NCI-H1105 treated with DMSO at 0.1 percent for 48 hours (cell line): ENCODE measurements at places on chromosomes 7 and 10.

- no peak for DNase-seq
Observed at GRCh38 chr10:50622706-50623662, 772 bp downstream of the SGMS1 start.

GRCh38 chr10:30709229-30709628 lies 79.7 kb upstream of the LYZL2 start:
- no peak for DNase-seq

DNA sequence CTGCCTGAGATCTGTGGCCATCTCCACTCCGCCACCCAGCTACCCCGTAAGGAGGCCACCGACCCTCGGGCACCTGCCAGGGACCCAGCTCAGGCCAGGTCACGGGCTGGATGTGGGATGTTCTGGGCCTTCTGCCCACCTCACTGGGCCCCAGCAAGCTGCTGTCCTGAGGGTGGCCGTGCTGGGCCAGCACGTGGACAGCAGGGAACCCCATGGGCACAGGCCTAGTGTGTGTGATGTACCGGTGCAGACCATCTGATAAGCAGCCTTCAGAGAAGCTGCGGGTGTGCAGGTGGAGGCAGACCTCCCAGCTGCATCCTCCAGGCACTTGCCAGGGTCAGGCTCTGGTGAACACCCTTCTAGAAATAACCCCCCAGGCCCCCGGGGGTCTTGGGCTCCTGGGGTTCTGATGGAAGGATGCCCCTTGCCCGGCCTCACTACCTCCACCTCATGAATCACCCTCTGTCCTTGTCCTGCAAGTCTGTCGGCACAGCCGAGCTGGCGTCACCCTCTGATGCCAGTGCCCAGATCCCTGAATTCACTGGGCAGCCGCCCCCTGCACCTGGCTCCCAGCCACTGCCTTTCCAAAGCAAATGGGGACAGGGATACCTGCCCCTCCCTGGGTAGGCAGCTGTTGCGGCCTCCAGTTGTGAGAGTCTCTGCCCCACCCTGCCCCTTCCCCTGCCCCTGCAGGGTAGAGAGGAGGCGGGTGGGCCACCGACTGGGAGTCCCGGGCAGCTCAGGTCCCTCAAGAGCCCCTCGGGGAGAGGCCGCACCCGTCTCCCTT lies 139.8 kb downstream of the FAM53B start:
- no peak for DNase-seq

GRCh38 chr10:114905450-114905849 lies 32.5 kb upstream of the TRUB1 start:
- DNase-seq, result no peak

DNA sequence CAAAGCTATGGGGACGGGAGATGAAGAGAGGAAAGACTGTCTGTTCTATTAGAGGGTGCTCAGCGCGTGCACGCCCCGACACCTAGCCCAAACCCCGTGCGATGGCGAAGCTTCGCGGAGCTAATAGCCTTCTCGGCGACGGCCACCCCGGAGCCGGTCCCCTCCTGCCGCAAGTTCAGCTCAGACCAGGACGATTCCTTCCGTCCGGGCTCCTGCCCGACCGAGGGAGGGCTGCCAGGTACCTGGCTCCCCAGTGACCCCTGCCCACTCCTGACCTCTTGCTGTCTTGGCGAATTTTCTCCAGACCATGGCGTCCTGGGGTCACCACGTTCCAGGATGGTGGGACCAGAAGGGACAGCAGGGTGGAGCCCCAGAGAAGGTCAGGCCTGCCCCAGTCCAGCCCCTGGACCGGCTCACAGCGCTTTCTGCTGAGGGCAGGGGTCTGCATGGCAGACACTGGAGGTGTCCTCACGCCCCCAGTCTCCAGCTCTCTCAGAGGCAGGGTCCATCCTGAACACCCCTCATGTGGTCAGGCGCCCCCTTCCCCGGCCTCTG lies 36.7 kb downstream of the UNCX start:
- DNase-seq, result no peak

DNA sequence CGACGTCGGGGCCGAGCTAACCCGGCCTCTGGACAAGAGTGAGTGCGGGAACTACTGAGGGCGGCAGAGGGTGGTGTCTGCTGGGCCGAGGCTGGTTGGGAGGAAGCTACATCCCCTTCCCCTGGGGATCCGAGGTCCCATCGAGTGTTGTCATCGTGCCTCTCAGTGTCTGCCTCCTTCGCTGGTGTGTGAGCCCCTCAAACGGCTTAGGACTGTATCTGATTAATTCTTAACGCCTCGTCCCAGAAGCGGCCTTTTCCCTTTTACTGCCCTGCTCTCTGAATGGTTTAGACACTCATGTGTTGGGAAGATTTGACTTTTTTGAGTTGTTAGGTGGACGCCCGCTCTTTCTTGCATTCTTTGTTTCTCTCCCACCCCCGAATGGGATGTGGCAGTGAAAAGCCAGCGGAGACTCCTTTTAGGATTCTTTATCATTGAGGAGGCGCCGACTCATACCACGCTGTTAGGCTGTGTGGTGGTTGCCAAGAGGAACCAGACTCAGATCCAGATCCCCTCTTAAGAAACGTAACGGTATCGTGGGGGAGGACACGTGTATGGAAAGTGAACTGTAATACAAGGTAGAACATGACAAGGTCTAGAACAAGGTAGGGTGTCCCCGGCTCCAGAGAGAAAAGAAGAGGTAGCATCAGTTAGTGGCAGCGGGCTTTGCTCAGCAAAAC lies 631 bp downstream of the SUPV3L1 start:
- no peak for DNase-seq

- DNase-seq, result no peak
Observed at GRCh38 chr7:12089951-12090756, 120.9 kb upstream of the TMEM106B start.

GRCh38 chr7:21850531-21851285 lies 95.0 kb downstream of the CDCA7L start:
- no peak for DNase-seq

GRCh38 chr7:132250480-132251326 lies 325.6 kb downstream of the PLXNA4 start:
- no peak for DNase-seq

DNA sequence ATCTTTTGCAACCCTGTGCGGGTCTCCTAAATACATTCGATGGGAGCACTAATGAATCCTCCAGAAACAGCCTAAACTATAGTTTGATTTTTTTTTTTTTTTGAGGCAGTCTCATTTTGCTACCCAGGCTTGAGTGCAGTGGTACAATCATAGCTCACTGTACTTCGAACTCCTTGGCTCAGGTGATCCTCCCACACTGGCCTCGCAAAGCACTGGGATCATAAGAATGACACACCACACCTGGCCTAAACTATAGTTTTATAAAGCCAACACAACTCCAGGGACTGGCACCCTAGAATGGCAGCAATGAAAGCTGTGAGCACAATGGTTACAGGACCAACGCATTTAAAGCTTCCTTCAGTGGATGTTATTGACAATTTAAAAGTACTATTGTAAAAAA lies 14.5 kb upstream of the JMJD1C start:
- DNase-seq, result no peak

GRCh38 chr7:87354749-87355148 lies 9.3 kb downstream of the CROT start:
- no peak for DNase-seq

- no peak for DNase-seq
Observed at GRCh38 chr10:86163522-86164173, 202.9 kb downstream of the GRID1 start.
